A549 treated with Hydrocortisone at 1 μM for 4 hours (cell line): ENCODE measurements at places on chromosomes 1 and 21. TPM values are rescaled to one million over a fixed set of nuclear protein-coding genes. Genes with fewer than 3 reads are reported as not detected.

The PDC gene
- not detected in 5 replicates for total RNA-seq

The SH2D5 gene
- total RNA-seq: 12.1 to 17.9 TPM (median 15.3 TPM) in 5 replicates

The SERTAD4 gene
- total RNA-seq: 0.40 to 0.86 TPM (median 0.53 TPM) in 5 replicates

The KIRREL1 gene
- 17.3 to 30.5 TPM (median 23.4 TPM) in 5 replicates for total RNA-seq

The CRTC2 gene
- 35.0 to 40.6 TPM (median 35.8 TPM) in 5 replicates for total RNA-seq

The OR2T4 gene
- not detected in 5 replicates for total RNA-seq

The RGS4 gene
- 0.05 TPM in 1 of 5 replicates, not detected in the others for total RNA-seq
